ENCODE measurements at places on chromosomes 4 and X.

DNA sequence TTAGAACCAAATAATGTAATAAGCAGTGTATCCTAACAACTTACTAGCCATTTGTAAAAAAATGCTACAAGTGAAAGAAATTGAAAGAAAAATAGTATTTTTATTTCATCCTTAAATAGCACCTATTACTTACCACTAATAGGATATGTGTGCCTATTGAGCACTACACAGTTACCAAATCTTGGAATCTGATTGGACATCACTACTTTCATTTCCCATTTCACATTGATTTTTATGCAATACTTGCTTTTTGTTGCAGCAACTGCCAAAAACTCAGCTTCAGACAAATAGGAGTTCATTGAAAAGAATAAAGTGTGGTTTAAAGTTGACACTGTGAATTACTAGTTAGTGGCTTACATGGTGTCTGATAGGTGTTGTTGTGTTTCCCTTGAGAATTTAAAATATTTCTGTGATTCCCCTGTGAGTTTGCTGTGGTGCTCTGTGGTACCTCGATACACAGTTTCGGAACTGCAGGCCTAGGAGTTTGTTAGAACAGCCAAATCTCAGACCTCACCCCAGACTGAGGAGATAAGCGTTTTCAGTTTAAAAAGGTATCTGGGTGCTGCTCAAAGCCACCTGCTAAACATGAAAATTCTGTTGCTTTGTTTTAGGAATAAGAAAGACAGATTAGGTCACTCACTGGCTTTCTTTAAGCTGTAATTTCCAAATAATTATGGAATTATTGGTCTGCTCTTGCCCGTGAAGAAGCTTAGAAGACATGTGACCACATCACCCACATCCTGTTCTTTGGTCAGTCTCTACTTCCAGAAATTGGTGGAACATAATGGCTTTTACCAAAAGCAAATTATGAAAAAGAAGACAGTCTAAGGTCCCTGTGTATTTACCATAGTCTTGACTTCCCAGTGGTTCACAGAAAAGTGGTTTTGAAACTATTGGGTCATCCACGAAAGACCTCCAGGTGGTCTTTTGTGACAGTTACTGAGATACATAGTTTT lies 97.8 kb downstream of the SYTL5 start:
- peak; percentile 59 for DNase-seq

- peak; percentile 27 for DNase-seq
Observed at GRCh38 chrX:25067271-25068172, 51.8 kb upstream of the ARX start.

- DNase-seq, result no peak
Observed at GRCh38 chr4:37268319-37268718, 23.8 kb downstream of the NWD2 start.

DNA sequence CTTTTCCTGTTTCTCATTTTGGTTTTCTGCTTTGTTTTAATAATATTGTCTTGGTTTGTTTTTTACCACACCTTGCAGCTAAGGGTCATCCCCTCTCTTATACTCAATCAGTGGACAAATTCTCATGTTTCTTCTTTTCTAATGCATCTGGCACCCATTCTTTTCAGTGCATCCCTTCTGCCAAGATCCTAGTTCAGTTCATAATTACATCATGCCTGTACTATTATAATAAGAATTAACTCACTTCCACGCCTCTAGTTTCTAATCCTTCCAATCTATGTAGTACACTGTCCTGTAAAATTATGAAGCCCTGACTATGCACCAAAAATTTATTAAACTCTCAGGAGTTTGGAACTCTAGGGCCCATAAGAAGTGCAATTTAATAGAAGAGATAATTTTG lies 126.1 kb downstream of the FAT4 start:
- no peak for DNase-seq

- no peak for DNase-seq
Observed at GRCh38 chr4:47855350-47855749, 17.5 kb upstream of the CORIN start.

DNA sequence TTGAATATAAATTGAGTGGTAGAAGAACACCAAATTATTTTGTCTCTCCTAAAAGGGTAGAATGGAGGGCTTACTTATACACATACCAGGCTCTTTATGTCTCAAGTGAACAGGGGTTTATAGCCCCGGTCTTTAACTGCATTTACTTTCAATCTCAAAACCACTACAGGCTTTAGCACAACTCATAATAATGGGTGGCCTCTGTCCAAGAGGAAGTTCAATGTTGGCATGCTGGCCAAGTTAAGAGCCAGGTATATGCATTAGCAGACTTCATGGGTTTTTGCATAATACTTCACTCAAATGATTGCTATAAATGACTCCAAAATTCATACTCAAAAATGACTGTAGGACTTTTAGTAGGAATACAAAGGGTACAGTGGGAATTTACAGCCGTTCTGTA lies 118.5 kb upstream of the OTUD4 start:
- peak; percentile 37 for DNase-seq

- DNase-seq, result no peak
Observed at GRCh38 chr4:77015390-77015789, 60.4 kb downstream of the CCNI start.

GRCh38 chr4:138576684-138577083 lies 334.5 kb upstream of the SLC7A11 start:
- DNase-seq, result peak; percentile 62

GRCh38 chr4:6852582-6852981 lies 57.0 kb upstream of the TBC1D14 start:
- no peak for DNase-seq

GRCh38 chrX:133846311-133846710 lies 139.1 kb downstream of the GPC3 start:
- DNase-seq, result no peak

GRCh38 chr4:84932462-84932861 lies 34.0 kb downstream of the WDFY3 start:
- no peak for DNase-seq

- DNase-seq, result no peak
Observed at GRCh38 chrX:30533835-30534234, 43.7 kb downstream of the TASL start.

DNA sequence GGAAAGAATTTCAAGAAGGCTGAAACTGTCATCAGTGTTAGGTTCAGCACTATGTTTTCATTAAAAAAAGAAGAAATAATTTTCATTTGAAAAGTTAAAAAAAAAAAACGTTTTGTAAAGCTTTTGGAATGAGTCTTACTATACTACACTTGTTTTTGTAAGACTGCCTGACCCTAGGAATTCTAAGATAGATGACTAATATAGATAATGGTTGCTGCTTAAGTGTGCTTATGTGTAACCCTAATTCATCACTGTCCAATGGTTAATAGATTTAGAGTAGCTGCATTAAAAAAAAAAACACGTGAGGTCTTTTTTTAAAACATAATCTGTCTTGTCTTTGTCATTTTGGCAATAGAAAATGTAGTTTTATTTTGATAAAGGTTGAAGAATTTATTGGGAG lies 323.2 kb downstream of the IL1RAPL1 start:
- DNase-seq, result no peak

- DNase-seq, result no peak
Observed at GRCh38 chr4:182343453-182343852, 100.3 kb downstream of the TENM3 start.

- no peak for DNase-seq
Observed at GRCh38 chr4:7838136-7838782, 101.4 kb downstream of the AFAP1 start.

- DNase-seq, result no peak
Observed at GRCh38 chr4:54050214-54050904, 14.0 kb downstream of the CHIC2 start.

DNA sequence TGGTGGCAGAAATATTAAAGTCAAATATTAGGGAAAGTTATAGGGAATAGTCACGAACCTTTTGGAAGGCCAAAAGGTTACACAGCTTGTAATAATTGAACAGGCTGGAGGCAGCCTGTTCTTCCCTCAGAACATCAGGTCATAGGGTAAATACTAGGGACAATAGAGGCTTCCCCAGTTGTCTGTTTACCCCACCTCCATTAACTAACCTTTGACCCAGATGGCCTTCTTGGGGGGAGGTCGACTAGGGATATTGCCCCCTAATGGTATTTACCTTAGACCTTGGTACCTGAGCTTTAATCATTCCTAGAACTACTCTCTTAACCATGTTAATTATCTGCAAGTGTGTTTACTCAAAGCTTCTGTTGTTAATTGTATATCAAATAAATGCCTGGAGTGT lies 26.0 kb downstream of the C4orf17 start:
- DNase-seq, result no peak

DNA sequence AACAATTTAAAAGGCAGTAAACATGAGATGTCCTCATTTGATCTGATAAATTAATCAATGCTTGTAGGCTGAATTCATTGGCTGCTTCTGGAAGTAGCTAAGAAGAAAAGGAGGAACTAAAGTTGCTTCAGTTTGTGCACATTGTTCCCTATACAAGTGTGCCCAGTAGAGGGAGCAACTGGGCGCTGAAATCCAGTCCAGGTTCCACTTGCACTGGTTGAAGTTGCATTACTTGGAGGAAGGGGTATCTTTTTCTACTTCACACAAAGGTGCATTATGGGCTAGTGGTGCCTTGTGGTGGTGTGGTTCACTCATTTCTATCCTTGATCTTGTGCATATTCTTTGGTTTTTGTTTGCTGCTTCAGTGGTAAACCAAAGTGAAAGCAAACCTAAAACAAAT lies 67.9 kb upstream of the SOX3 start:
- DNase-seq, result peak; percentile 49

GRCh38 chr4:102586644-102587021 lies 85.5 kb downstream of the NFKB1 start:
- peak; percentile 31 for DNase-seq

- peak; percentile 65 for DNase-seq
Observed at GRCh38 chr4:54971474-54971950, 153.9 kb downstream of the KDR start.

DNA sequence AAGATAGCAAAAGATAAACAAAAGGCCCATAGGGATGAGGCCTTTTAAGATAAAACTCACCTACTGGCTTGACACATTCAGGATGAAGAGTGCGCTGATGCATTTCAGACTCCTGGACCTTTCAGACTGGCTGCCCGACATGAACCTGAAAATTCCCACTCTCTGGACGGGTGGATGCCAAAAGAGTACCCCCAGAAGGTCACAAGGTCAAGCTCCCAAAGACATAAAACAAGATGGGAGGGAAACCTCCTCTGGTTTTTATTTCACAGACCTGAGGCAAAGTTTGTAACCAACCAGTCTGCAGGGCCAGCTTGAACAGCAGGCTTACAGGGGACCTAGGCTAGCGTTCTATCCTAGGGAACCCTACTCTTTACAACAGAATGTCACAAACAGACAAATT lies 123.2 kb upstream of the GC start:
- DNase-seq, result no peak

GRCh38 chr4:10093801-10094552 lies 22.6 kb downstream of the WDR1 start:
- DNase-seq, result no peak

- DNase-seq, result peak; percentile 77
Observed at GRCh38 chr4:166165829-166166420, 292.9 kb downstream of the TLL1 start.

GRCh38 chr4:835148-836002 lies 9.4 kb upstream of the CPLX1 start:
- no peak for DNase-seq

GRCh38 chrX:2498781-2499302 lies 1.9 kb downstream of the DHRSX start:
- DNase-seq, result no peak

DNA sequence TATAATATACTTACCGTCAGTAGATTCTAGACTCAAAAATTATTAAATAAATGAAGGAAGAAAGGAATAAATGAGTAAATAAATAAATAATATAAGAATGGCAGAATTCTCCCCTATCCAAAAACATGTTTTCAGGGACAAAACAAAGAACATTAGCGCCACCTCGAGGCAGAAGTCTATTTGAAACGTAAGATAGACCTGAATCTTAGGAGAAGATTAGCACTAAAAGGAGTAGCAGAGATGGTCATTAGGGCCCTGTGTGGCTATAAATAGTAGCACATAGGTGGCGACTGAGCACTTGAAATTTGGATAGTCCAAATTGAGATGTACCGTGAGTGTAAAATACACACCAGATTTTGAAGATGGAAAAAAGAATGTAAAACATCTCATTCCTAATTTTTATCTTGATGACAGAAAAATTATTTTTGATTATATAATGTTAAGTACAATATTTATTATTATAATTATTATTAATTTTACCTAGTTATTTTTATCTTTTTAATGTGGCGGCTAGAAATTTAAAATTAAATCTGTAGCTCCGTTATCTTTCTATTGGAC lies 24.3 kb upstream of the SRD5A3 start:
- DNase-seq, result peak; percentile 75

- DNase-seq, result no peak
Observed at GRCh38 chr4:113904877-113905276, 74.6 kb downstream of the ARSJ start.

GRCh38 chrX:20032201-20032600 lies 41.3 kb upstream of the BCLAF3 start:
- no peak for DNase-seq

GRCh38 chr4:93983140-93983539 lies 154.6 kb downstream of the ATOH1 start:
- DNase-seq, result peak; percentile 91

GRCh38 chrX:8845060-8845459 lies 43.9 kb upstream of the FAM9A start:
- DNase-seq, result no peak

DNA sequence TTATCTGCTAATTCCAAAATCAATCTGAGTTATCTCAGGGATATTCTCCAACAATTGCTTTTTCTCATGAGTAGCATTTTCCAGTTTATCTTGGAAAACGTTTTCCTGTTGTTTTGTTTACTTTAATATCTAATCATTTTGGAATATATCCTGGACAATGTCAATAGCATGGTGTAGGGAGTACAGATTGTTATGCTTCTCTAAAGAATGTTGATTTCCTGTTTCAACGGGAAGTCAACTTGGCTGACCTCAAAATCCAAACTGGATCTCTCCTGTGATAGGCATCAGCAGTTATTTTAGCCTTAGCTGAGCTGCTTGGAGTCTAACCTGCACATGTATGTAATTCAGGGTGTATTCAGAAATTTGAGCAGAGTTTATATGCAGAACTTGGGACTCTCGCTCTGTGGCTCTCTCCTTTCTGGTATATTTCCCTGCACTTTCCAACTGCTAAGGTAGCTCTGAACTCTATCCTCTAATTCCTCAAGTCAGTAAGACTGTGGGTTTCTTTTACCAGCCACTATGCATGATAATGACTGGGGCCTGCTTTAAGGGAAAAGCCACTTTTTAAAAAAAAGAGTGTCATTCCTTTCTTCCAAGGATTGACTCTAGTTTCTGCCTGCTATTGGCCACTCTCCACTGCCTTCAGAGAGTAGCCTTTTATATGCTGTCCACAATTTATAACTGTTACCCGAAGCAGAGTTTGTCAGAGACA lies 7.7 kb downstream of the PRSS48 start:
- DNase-seq, result no peak

- DNase-seq, result no peak
Observed at GRCh38 chrX:40298069-40298468, 200.3 kb upstream of the BCOR start.

All from MM.1S (cell line).